ENCODE measurements at places on chromosomes 7 and 10.

- H3K27me3 ChIP-seq: no peaks in the 10 kb centered on the region
- H3K4me3 ChIP-seq: no peak overlapping the region
- H3K36me3 ChIP-seq: no peaks in the 10 kb centered on the region
- DNase-seq: peak; percentile 31
- no peaks in the 10 kb centered on the region for H3K4me1 ChIP-seq
Observed at GRCh38 chr10:106577266-106577665, 587.2 kb downstream of the SORCS1 start.

GRCh38 chr7:157355784-157356511, 19.1 kb downstream of the DNAJB6 start:
- H3K4me3 ChIP-seq: no peak overlapping the region
- no peak overlapping the region for H3K27ac ChIP-seq

- no peak for DNase-seq
- H3K27me3 ChIP-seq: no peaks in the 10 kb centered on the region
- H3K36me3 ChIP-seq: no peaks in the 10 kb centered on the region
- no peak overlapping the region for H3K27ac ChIP-seq
- no peak overlapping the region for H3K4me3 ChIP-seq
Observed at GRCh38 chr7:126720232-126720631, 532.5 kb downstream of the GRM8 start.

DNA sequence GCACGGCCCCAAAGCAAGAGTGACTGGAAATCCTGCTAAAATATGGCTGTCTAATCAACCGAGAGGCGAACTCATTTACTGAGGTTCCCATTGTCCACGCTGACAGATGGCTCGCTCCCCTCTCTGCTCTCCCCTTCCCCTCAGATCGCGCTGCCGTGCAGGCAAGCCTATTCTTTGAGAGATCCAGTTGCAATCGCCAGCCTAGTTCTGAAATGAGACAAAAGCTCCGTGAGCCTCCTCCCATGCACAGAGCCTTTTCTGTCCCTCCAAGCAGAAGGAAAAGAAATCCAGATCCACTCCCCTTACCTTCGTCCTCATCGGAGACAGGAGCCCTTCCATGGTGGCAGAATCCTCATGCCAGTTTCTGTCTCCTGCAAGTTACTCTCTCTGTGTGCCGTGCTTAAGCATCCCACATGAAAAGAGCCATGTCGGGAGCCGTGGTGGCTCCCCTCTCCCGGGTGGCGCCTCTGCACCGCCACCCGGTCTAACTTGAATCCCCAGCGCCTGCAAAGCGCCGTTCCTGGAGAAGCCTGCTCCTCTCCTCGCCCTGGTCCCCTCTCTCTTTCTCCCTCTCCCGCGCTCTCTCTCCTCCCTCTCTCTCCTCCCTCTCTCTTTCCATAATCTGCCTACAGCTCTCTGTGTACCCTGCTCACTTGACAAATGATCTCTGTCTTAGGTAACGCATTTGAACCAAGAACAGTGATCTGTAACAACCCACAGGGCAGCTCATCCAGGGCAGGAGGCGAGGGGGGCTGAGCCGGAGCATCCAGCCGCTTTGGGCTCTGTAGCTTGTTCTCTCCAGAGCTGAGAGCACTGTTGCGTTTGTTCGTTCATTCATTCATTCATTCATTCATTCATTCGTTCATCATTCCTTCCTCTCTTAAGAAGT, 156.8 kb downstream of the FRMD4A start:
- no peaks in the 10 kb centered on the region for H3K36me3 ChIP-seq
- H3K27me3 ChIP-seq: peaks cover 49% of the 10 kb centered on the region
- peak; percentile 21 for DNase-seq
- peak overlapping the region; percentile 54 for H3K4me3 ChIP-seq
- peak overlapping the region; percentile 46 for H3K27ac ChIP-seq

DNA sequence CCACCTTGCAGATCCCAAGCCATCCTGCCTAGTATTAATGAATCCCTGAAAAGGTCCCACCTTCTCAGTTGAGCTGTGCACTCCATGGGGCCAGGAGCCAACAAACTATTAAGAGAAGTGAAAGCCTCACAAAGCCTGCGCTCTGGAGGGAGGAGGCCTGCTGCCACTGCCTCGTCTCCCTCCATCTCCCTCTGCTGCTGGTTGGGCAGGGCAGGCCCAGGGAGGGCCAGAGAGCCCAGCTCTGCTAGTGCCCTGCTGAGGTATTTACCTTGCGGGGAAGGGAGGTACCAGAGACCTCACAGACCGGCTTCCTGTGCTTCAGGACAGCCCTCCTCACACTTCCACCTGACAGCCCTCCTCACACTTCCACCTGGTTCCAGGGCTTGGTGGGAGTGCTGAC, 171.5 kb downstream of the SH3PXD2A start:
- no peaks in the 10 kb centered on the region for H3K27me3 ChIP-seq
- no peak overlapping the region for H3K4me3 ChIP-seq
- no peaks in the 10 kb centered on the region for H3K36me3 ChIP-seq
- no peak for DNase-seq
- peaks cover 11% of the 10 kb centered on the region for H3K4me1 ChIP-seq

DNA sequence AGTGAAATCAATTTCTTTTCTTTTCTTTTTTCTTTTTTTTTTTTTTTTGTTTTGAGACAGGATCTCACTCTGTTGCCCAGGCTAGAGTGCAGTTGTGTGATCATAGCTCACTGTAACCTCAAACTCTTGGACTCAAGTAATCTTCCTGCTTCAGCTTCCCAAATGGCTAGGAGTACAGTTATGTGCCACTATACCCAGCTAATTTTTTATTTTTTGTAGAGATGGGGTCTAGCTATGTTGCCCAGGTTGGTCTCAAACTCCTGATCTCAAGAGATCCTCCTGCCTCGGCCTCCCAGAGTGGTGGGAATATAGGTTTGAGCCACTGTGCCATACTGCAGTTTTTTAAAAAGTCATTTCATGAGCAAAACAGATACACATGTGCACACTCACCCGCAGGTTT, 79.8 kb downstream of the ANK3 start:
- H3K36me3 ChIP-seq: no peaks in the 10 kb centered on the region

GRCh38 chr7:418636-419280, 100.9 kb downstream of the PDGFA start:
- H3K4me1 ChIP-seq: no peaks in the 10 kb centered on the region
- H3K27ac ChIP-seq: no peak overlapping the region
- peaks cover 18% of the 10 kb centered on the region for H3K27me3 ChIP-seq
- no peak for DNase-seq

GRCh38 chr10:188546-188945, 53.3 kb downstream of the ZMYND11 start:
- peak; percentile 57 for DNase-seq
- H3K4me1 ChIP-seq: peaks cover 7% of the 10 kb centered on the region
- no peak overlapping the region for H3K27ac ChIP-seq
- H3K36me3 ChIP-seq: no peaks in the 10 kb centered on the region
- no peak overlapping the region for H3K4me3 ChIP-seq

GRCh38 chr7:44608916-44609648, 2.7 kb downstream of the OGDH start:
- H3K27ac ChIP-seq: no peak overlapping the region
- no peaks in the 10 kb centered on the region for H3K4me1 ChIP-seq
- H3K36me3 ChIP-seq: no peaks in the 10 kb centered on the region
- no peak overlapping the region for H3K4me3 ChIP-seq
- H3K27me3 ChIP-seq: no peaks in the 10 kb centered on the region

- H3K27me3 ChIP-seq: no peaks in the 10 kb centered on the region
- peak; percentile 96 for DNase-seq
- H3K27ac ChIP-seq: peak overlapping the region; percentile 36
Observed at GRCh38 chr7:134619627-134620331, 26.9 kb upstream of the BPGM start.

- H3K36me3 ChIP-seq: no peaks in the 10 kb centered on the region
- H3K4me3 ChIP-seq: no peak overlapping the region
- no peaks in the 10 kb centered on the region for H3K27me3 ChIP-seq
- peaks cover 7% of the 10 kb centered on the region for H3K4me1 ChIP-seq
- peak overlapping the region; percentile 24 for H3K27ac ChIP-seq
Observed at GRCh38 chr10:90319188-90319914, 538.5 kb downstream of the HTR7 start.

DNA sequence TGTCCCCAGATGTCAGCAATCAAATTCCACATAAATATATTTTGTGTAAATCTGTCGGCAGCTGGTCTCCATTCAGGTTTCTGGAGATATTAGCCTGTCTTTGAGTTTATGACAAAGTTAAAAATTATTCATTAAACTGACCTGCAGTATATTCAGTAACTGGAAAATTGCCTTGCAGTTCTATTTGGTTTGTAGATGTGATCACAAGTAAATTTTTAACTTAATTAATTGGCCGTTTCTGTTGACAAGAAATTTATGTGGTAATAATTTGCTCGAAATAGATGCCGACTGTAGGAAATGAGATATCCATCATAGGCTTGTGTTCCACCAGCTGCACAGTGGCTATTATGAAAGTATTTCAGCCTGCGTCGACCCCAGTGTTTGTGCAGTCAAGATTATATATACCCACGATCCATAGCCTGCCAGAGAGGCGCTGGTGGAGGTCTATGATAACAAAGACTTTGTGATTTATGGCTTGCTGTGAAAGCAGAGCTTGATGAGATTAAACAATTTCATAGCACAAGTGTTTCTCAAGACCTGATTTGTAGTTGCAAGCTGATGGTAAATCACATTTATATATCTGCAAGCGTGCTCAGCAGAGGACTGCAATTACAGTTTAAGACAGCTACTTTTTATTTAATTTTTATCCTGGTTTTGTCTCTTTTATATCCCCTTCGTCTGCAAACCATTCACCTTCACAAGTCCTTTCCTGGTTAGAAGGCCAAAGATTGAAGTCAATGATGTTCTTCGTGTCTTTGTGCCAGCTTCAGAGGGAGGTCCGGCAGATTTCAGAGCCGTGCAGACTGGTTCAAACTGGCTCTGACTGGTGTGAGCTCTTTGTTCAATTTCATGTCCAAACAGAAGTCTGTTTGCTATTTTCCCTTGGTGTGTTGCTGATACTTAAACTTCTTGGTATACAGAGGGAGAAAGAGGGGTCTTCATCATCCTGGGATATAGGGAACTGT, 850.9 kb downstream of the LRMDA start:
- DNase-seq: peak; percentile 69
- no peak overlapping the region for H3K4me3 ChIP-seq
- no peaks in the 10 kb centered on the region for H3K27me3 ChIP-seq
- peaks cover 10% of the 10 kb centered on the region for H3K4me1 ChIP-seq
- no peaks in the 10 kb centered on the region for H3K36me3 ChIP-seq

- peak; percentile 22 for DNase-seq
- peaks cover 5% of the 10 kb centered on the region for H3K4me1 ChIP-seq
- no peak overlapping the region for H3K27ac ChIP-seq
- no peaks in the 10 kb centered on the region for H3K27me3 ChIP-seq
- H3K36me3 ChIP-seq: no peaks in the 10 kb centered on the region
Observed at GRCh38 chr7:123537026-123537642, 2.7 kb upstream of the IQUB start.

DNA sequence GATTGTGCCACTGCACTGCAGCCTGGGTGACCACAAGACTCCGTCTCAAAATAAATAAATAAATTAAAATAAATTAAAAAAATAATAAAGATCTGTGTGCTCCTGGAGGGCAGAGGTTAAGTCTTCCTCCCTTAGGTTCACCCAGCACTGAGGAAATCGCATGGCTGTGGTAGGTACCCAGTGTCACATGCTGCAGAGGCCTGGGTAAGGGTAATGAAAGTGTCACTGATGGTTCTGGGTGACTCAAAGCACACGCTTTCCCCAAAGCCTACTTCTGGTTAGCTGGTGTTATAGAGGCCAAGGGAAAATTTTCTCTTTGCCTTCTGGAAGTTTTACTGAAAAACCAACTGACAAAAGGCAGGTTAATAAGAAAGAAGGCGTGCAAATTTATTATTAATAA, 88.8 kb upstream of the ITGB1 start:
- no peak overlapping the region for H3K4me3 ChIP-seq
- H3K36me3 ChIP-seq: no peaks in the 10 kb centered on the region
- H3K27me3 ChIP-seq: no peaks in the 10 kb centered on the region
- no peak overlapping the region for H3K27ac ChIP-seq

DNA sequence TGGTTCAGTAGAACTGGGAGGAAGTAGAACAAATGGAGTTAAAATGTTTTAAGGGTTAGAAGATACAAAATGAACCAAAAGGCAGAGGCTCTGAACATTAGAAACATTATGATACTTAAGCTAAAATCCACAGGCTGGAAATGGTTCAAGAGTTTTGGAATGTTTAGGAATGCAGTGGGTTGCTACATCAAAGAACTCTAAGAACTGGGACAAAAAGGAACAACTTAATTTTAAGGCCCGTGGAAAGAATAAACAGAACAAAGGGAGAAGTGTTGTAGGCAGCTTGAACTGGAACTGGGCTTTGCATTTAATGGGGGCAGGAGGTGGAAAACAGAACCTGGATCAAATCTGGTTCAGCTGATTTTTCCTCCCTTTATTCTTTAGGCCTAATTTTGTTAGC, 3.5 kb upstream of the C7orf25 start:
- H3K4me3 ChIP-seq: no peak overlapping the region
- no peaks in the 10 kb centered on the region for H3K27me3 ChIP-seq
- DNase-seq: peak; percentile 39
- H3K36me3 ChIP-seq: peaks cover 18% of the 10 kb centered on the region
- no peak overlapping the region for H3K27ac ChIP-seq
- peaks cover 6% of the 10 kb centered on the region for H3K4me1 ChIP-seq

GRCh38 chr7:112449353-112449752, 907 bp upstream of the IFRD1 start:
- no peaks in the 10 kb centered on the region for H3K27me3 ChIP-seq
- H3K36me3 ChIP-seq: no peaks in the 10 kb centered on the region
- peak; percentile 47 for DNase-seq
- H3K27ac ChIP-seq: no peak overlapping the region
- no peak overlapping the region for H3K4me3 ChIP-seq

DNA sequence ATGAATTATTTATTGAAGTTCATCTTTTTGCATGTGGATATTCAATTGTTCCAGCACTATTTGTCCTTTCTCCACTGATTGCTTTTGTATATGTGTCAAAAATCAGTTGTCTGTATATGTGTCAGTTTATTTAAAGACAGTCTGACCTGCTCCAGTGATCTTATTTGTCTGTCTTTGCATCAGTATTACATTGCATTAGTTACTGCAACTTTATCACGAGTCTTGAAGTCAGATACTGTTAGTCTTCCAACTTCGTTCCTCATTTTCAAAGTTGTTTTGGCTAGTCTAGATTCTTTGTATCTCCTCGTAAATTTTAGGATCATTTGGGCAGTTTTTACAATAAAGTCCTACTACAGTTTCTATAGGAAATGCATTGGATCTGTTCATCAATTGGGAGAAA, 166.4 kb downstream of the CELF2 start:
- H3K4me3 ChIP-seq: no peak overlapping the region
- H3K36me3 ChIP-seq: no peaks in the 10 kb centered on the region
- H3K4me1 ChIP-seq: no peaks in the 10 kb centered on the region
- DNase-seq: no peak
